CD4-positive, alpha-beta T cell treated with Interleukin-6 for 4 hours (primary cell): ENCODE measurements at places on chromosomes 11 and 22.

- DNase-seq: no peak
These were observed 49.2 kb upstream of the EMID1 start for GRCh38 chr22:29156507-29156906.

GRCh38 chr11:692824-693414 is 2.1 kb downstream of the DEAF1 start:
- DNase-seq: peak; percentile 29

DNA sequence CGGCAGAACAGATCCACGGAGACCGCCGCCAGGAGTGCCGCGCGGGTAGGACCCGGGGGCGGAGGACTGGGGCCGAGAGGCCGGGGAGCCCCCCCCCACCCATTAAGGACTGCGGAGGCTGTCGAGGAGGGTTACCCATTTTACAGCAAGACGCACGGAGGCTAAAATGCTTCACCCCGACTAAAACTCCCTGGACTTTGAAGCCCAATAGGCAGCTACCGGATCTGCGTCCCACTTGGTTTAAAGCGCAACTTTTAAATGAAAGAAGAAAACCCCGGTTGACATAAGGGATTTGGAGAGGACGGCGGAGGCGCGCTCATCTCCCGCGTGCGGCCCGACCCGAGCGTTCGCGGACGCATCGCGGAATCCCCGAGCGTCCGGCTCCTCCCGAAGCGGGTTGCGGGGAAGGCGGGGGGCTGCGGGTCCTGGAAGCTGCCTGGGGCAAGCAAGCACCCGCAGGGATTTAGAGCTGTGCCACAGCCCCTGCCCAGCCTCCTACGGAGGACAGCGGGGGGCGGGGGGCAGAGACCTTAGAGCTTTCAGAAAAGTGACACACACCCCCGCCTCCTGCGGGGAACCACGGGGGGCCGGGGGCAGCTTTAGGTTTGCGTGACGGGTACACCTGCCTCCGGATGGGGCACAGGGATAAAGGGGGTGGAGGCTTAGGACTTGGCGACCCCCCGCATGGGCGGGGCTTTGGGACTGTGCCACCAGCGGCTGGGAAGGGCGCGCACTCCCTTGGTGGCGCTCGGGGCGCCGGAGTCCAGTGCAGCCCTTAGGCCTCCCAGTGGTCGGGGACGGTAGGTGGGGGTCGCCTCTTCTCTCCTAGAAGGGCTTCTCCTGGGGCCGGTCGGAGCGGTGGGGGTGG is 760 bp upstream of the CELSR1 start:
- DNase-seq: no peak

DNA sequence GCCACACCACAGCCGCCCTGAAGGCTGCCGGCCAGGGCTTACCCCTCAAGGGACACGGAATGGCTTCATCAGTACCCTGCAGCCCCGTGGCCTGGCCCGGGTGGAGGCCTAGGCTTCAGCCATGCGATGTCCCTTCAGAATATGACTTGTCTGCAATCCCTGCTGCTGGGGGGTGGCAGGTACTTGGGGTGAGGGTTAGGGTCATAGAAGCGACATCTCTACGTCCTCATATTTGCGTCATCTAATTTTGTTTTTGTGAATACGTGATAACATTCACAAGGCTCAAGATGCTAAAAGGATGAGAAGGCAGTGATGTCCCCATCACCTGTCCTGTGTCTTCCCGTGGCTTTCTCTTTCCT is 6.4 kb downstream of the CCND1 start:
- DNase-seq: no peak

- DNase-seq: no peak
These were observed 17.7 kb downstream of the CTNND1 start for GRCh38 chr11:57779276-57779675.

- DNase-seq: peak; percentile 15
These were observed 20.3 kb downstream of the NEAT1 start for GRCh38 chr11:65442842-65443331.

DNA sequence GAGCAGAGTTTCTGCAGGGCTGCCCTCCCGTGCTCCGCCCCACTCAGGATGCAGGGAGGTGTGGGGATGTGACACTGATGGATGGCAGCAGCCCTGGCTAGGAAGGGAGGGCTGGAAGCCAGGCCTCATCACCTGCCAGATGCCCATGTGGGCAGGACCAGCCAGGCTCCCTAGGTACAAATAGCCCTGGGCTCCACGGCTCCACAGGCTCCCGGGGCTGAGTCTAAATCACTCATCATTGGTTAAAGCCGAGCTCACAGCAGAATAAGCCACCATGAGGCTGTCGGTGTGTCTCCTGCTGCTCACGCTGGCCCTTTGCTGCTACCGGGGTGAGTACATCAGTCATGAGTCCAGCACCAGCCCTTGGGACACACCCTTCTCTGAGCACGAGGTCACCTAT is at the start of gene SCGB1D1:
Gene SCGB1D1 (plus strand): TSS at position 206 of the 400 bp plus-strand sequence. CDS start 69 bp downstream, at position 275.
- DNase-seq: no peak

- DNase-seq: no peak
These were observed 77.7 kb downstream of the PTPRJ start for GRCh38 chr11:48058064-48058463.

DNA sequence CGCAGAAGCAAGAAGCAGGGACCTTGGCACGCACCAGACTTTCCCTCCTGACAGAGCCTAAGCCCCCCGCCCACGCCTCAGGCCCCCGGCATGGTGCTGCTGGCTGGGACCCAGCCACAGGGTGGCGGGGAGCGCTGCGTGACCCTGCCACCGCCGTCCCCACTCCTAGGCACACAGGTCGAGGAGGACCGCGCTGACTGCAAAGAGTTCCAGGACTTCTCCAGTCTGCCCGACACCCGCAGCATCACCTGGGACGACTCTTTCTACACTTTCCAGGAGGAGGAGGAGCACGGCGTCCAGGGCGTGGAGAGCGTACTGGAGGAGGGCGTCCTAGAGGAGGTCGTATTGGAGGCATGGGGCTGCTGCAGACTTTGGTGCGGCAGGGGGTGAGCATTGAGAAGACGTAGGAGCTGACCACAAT is 103.7 kb downstream of the TRIM51G start:
- no peak for DNase-seq

DNA sequence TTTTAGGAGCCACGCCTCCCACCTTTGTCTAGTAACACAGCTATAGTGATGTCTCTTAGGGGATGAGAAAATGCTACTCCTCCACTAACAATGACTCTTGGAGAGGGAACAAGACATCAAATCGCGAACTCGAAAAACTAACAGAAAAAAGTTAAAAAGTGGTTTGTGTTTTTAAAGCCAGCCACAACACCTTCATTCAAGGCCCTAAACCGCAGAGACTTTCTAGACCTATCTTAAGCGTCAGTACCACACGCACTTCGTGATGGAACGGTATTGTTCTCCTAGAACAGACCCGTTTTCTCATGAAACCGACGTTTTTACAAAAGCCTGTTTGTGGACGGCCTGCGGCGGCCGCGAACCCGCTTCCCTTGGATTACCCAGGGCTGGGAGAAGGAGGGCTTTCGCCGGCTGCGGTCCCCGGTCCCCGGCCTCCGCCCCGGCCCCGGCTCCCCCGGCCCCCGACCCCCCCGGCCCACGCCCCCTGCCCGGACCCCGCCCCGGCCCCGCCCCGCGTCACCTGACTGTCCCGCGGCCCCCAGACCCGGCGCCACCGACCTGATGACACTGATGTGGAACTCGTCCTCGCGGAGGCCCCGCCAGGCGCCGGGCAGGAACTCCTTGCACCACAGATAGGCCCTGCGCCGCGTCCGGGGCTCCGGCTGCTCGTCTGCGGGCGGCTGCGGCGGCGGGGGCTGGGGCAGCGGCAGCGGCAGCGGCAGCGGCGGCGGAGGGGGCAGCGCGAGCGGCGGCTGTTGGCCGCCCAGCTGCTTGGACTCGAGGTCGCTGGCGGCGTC is 718 bp downstream of the CHKA start:
- peak; percentile 56 for DNase-seq

GRCh38 chr11:7364660-7365059 is 113.0 kb downstream of the SYT9 start:
- DNase-seq: no peak

- DNase-seq: no peak
These were observed 73.2 kb upstream of the NUP50 start for GRCh38 chr22:45090497-45090910.

- no peak for DNase-seq
These were observed 14.1 kb upstream of the CALCB start for GRCh38 chr11:15059132-15059915.

- DNase-seq: no peak
These were observed 10.8 kb upstream of the TPP1 start for GRCh38 chr11:6629892-6630631.

DNA sequence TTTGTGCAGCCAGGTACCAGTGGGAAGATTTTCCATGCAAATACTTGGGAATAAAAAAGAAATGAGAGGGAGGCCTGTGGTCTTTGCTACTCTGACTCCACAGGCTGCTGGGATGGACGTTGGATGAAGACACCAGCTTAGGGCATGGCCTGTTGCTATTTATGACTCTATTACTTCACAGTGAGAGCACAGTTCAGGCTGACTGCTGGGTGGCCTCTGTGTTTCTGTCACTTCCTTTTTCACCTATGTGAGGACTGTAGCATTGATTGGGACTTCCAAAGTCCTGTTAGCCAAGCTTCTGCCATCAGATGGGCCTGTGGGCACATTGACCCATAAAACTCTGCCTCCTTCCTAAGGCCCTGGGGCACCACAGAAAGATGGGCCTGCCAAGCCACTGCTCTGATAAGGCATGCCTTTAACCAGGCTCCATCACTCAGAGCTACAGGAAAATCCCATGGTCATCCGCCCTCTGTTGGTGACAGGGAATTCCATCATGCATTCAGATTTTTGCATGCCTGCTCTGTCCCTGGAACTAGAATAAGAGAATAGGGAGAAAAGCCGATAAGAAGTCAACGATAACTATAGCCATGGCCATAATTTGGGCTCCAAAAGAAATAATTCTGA is 64.6 kb downstream of the KCNJ1 start:
- no peak for DNase-seq

GRCh38 chr22:19761725-19762567 is 1.4 kb downstream of the TBX1 start:
- DNase-seq: no peak

DNA sequence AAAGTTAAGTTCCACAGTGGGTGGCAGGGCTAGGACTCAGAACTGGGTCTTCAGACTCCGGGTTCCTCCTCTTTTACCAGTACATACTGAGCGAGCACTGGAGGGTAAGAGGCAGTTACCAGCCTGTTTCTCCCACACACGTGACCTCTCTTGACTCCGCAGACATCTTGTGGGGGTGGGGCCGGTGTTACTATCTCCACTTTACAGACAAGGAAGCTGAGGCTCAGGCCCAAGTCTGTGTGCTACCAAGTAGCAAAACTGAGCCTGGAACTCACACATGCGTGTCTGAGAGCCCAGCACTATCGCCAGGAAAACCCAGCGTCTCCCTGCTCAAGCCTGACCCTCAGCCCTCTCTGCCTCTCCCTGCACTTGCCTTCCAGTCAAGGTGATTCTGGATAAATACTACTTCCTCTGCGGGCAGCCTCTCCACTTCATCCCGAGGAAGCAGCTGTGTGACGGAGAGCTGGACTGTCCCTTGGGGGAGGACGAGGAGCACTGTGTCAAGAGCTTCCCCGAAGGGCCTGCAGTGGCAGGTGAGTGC is 16.0 kb upstream of the SMIM35 start:
- DNase-seq: no peak
